ENCODE measurements at places on chromosomes 3 and 15.
A peak's percentile ranks its signal among the peaks of the same experiment; 100 is the strongest.

GRCh38 chr3:190326930-190327329 lies 4.7 kb upstream of the CLDN1 start:
- ATAC-seq = peak; percentile 32

- no peak for ATAC-seq
Observed at GRCh38 chr3:37029111-37029510, 35.8 kb downstream of the MLH1 start.

DNA sequence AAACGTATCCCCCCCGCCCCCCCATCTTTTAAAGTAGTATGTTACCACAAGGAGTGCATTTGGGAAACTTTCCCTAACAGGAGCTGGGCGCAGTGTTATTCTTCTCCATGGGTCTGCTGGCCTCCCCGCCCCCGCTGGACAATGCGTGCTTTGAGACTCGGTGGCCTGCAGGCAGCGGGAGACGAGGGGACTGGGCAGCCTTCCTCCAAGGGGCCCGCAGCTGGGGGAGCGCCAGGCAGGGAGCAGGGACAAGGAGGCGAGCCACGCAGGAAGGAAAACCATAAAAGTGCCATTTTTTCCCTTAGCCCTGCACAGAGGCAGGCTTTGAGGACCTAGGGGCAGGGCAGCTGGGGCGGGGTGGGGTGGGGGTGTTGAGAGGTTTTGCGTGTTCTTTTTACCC lies 14.1 kb downstream of the SOX2 start:
- ATAC-seq = no peak

- ATAC-seq = no peak
Observed at GRCh38 chr3:62723166-62723913, 151.9 kb downstream of the CADPS start.

- no peak for ATAC-seq
Observed at GRCh38 chr3:57787867-57788623, 31.9 kb downstream of the SLMAP start.

- no peak for ATAC-seq
Observed at GRCh38 chr3:123457841-123458240, 9.0 kb upstream of the ADCY5 start.

- no peak for ATAC-seq
Observed at GRCh38 chr3:172077197-172077757, 37.9 kb downstream of the FNDC3B start.

DNA sequence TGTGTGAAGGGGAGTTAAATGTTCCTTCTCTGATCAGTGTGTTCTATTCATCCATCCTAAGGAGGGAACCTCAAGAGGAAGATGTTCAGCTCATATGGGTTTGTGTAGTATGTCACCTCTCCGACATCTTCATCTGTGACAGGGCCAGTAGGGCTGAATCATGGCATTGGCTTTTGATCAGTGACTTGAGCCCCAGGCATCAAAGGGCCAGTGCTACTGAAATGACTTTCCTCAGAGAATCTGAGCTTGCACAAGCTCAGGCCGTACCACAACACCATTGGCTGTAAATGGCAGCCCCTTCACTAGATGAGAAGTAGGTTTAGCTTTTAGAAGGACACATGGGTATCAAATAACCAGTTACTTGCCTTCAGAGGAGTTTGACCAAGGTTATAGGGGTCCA lies 183.2 kb upstream of the NR2E3 start:
- ATAC-seq = no peak

- ATAC-seq = no peak
Observed at GRCh38 chr3:61518590-61518989, 42.8 kb upstream of the PTPRG start.

DNA sequence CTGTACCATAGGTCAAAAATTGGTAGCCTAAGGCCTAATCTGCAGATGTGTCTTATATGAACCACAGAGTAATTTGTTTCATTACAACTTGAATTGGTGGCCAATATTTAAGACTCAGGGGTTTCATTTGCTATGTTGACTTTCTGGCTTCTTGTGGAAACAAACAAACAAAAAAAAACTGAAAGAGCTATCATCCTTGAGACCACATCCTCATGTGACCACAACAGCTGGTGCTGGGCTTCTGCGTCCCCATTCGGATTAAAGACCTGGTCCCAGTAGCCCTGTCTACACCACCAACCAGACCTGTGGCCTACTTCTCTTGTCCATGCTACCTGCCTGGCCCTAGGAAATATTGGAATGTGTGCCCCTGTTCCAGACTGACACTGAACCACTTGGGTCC lies 61.7 kb downstream of the STRIT1 start:
- no peak for ATAC-seq

DNA sequence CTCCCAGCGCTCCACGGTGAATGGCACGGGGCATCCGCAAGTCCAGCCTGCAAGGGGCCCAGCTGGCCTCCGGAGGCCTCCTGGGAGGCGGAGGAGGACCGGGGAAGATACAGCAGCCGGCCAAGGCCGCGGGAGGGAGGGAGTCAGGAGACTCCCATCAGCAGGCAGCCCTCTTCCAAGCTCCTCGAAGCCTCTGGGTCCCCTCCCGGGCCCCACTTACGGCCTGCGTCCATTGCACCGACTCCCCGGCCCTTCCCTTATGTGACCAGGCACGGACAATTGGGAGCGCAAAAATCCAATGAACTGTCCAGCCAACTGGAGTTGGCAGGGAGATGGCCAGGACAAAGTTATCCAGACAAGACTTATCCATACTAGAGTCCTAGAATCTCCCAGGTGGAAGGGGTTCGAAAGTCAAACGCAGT lies 668 bp downstream of the MFGE8 start:
- no peak for ATAC-seq

GRCh38 chr15:83998486-83998885 lies 237.1 kb upstream of the GOLGA6L4 start:
- ATAC-seq = no peak

DNA sequence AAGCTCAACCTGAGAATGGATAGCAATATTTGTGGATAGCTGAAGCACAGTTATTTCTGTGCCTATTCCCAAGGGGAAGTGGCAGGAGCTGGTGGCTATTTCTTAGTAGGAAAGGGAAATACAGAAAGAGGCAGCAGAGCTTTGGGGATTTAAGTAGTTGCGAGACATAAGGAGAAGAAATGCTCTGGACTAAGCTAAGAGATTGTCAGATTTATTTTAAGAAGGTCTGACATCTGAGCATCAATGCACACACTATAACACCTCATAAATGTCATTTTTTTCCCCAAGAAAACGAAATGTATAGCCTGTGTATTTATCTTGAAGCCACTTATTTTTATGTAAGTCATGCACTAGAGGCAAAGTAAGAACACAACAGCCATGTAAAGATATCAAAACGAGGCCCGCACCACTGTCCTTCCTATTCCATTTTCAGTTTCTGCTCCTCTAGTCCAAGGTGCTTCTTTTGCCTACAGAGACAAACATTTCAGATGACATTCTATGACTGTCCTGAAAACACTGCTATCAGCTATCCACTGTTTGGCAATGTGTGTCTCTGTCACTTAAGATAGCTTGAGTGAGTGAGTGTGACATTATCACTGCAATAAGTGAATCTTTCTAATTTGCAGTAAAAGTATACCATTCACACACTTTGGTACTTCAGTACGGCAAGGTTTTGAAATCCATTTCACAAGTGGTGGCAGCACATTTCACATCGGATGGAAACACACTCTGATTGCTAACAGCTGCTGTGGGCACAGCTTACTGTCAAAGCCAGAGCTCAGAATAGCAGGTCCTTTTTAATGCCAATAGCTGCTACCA lies 62.7 kb upstream of the ICE2 start:
- ATAC-seq = no peak

DNA sequence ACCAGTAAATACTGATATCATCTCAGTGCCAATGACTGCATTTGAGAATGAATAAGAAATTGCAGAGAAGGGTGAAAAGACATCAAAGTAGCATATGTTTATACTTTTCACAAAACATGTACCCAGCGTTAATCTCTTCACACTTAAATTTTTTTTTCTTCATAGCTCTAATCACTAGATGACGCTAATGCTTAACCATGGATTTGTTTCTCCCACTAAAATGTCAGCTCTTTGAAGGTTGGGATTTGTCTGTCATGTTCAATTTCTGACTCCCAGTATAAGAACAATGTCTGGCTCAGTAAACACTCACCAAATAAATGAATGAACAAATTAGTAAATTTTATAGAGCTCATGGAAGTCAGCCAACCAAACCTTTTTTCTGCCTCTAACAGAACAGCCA lies 78.3 kb upstream of the LMCD1 start:
- ATAC-seq = no peak

GRCh38 chr3:45775571-45776300 lies 20.6 kb downstream of the SLC6A20 start:
- no peak for ATAC-seq

DNA sequence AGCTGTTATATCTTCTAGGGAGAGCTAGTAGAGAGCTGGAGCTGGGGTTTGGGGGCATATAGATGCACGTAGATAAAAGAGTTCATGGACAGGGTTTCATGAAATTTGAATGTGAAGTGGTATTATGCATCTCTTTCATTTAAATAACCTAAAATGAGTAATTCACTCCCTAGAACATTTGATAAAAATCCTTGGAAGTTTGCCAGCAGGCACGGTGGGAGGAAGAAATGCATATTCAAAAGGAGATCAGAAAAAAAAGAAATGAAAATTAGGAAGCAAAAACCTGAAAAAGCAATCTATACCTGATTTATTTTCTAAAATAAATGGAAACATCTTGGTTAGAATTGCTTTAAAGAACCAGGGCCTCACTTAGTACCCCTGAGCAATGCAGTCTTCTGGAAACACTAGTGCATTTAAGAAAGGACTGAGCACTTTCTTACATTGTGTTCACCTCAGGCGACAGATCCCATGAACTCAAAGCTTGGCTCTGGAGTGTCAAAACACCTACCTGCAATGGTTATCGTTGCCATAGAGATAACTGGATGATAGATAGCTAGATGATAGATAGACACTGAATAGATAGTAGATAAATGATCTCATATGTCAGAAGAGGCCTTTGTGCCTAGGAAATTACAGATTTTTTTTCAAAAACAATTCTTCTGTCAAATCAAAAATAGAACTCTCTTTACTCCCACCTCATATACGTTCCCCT lies 458.6 kb upstream of the THRB start:
- ATAC-seq = no peak

- ATAC-seq = no peak
Observed at GRCh38 chr3:122996038-122996580, 31.5 kb downstream of the SEMA5B start.

GRCh38 chr3:41578798-41579197 lies 379.5 kb downstream of the CTNNB1 start:
- ATAC-seq = no peak

- ATAC-seq = no peak
Observed at GRCh38 chr15:80182611-80183261, 29.9 kb downstream of the FAH start.

DNA sequence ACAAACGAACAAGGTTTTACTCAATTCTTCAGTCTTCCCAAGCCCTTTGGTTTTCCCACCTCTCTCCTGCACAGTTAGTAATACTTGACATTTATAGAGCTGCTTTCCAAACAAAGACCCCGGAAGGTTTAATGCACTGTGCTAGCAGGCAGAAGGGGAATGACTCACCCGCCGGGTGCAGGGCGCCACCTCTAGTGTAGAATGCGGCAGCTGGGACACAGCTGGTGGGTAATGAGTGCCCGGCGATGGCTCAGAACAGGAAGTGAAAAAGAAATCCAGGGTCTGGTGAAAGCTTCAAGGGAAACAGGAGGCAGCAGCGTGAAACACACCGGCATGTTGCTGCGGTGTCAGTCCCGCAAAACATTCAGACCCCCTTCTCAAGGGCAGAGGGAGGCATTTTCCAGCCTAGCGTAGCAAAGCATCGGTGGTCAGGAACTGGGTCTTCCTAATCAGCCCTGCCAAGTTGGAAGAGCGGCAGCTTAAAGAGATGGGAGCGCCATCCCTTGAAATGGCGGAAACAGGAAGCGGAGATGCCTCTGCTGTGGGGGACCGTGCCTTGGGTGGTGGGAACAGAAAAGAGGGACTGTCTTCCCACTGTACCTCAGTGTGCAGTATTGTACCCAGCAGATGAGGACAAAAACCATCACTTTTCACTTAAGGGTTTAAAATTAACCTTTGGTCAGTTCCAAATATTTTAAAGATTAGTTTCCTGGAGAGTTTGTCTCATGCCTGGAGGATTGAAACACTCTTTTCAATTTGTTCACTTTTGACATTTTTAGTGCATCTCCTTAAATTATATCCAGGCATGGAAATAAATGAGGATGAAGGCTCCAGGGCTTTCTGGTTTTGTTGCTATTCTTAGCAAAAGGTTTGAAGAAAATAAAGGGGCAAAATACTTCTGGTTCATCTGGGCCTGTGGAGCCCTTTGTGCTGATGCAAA lies 160.7 kb upstream of the MCTP2 start:
- peak; percentile 31 for ATAC-seq

DNA sequence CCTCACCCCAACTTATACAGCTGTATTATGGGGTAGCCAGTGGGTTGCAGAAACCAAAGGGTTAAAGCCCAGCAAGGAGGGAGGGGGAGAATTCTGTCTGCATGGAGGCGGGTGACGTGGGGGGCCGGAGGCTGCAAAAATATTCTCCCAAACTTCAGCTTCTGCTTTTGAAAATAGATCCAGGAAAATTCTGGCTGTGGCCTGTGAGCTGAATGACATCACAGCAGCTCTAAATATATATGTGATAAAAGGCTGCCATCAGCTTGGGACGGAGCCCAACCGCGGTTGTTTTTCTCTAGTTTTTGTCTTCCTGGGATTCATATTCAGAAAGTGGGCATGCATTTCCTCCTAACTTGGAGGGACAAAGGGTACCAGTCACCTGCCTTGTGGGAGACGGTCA lies 27.6 kb downstream of the MAPKAPK3 start:
- ATAC-seq = no peak

- ATAC-seq = no peak
Observed at GRCh38 chr3:197775317-197775716, 15.7 kb upstream of the LRCH3 start.

- ATAC-seq = no peak
Observed at GRCh38 chr15:50576166-50576565, 29.7 kb upstream of the USP50 start.

DNA sequence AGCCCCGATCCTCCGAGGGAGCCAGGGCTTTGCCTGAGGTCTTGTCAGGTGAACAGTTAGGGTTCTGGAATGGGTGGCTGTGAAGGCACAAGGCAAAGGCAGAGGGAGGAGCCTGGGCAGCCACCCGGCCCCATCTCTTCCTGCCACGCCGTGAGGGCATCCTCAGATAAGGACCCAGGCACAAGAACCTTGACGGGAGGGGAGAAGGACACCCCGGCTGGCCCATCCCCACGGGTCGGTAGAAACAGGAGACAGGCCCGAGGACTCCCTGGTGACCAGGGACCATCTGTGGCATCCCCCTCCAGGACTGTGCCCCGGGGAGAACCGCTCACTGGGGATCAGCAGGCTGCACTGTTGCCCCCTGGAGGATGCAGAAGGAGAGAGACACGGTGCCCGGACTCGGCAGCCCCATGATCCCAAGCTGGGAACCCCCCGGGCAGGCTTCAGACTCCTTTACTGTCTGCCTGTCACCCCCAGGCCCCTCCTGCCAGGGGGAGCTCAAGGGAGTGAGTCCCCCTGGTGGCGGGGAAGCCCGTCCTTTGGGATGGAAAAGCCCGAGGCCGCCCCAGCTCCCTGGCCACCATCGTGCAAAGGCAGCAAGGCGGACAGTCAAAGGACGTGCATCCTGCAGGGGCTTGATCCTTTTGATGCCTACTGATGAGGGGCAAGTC lies 12.3 kb upstream of the PCSK6 start:
- ATAC-seq = no peak

GRCh38 chr3:27728195-27729087 lies 6.3 kb upstream of the EOMES start:
- ATAC-seq = no peak

Data from esophagus mucosa (tissue), 1 donor.